Urothelium cell line (cell line): ENCODE measurements at places on chromosomes 7 and 10.

- no peak for DNase-seq
Observed at GRCh38 chr10:1563028-1563427, 174.3 kb downstream of the ADARB2 start.

GRCh38 chr7:149296368-149296767 lies 34.4 kb downstream of the ZNF783 start:
- no peak for DNase-seq

- DNase-seq, result no peak
Observed at GRCh38 chr10:1255600-1256431, 199.6 kb downstream of the WDR37 start.

GRCh38 chr7:19762631-19763030 lies 10.8 kb downstream of the TMEM196 start:
- no peak for DNase-seq

GRCh38 chr10:106540645-106541044 lies 623.9 kb downstream of the SORCS1 start:
- no peak for DNase-seq

DNA sequence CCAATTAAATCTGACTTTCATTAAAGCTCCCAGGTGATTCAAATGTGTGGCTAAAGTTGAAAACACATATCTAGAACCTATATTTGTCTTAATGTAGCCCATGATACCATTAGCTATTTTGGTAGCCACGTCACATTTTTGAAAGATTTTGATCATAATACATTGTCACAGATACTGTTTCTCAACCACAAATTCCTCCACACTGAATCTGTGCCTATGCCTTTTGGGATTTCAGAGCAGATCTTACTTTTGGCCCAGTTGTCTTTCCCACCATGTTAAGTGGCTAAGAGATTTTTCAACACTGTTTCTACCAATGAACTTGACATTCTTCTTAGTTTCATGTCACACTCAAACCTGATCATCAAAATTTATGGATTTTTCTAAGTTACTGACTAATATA lies 47.4 kb downstream of the CH25H start:
- no peak for DNase-seq

- no peak for DNase-seq
Observed at GRCh38 chr10:93968540-93968945, 25.2 kb upstream of the PLCE1 start.

DNA sequence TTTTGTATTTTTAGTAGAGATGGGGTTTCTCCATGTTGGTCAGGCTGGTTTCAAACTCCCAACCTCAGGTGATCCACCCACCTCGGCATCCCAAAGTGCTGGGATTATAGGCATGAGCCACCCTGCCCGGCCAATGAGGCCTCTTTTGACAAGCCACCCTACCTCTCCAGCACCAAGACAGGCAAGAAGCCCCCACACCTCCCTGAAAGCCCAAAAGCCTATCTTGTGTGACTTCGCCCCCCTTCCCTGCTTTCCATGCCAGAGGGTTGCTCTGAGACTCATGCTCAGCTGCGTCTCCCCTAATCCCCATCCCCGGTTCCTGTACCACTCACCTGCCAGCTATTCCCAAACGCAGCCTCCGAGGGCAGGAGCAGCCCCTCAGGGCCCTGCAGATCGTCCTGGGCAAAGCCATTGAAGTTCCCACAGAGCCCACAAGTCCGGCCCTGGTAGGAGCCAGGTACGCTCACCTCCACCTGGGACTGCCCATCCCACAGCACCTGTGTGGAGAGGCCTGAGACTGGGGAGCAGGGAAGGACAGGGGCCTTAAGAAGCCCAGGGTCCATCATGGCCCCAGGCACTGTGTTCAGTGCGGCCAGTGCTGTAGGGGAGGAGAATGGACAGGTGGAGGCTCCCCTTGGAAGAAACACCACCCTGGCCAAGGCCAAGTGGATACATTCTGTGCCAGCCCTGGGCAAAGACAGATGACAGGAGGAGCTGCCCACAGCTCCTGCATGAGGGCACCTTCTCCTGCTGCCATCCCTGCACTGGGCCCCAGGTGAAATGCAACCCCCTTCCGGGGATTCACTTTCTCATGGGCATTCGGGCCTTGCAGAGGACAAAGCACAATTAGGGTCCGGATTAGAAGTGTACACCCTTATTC lies 15.8 kb downstream of the ATP6V1F start:
- DNase-seq, result no peak

DNA sequence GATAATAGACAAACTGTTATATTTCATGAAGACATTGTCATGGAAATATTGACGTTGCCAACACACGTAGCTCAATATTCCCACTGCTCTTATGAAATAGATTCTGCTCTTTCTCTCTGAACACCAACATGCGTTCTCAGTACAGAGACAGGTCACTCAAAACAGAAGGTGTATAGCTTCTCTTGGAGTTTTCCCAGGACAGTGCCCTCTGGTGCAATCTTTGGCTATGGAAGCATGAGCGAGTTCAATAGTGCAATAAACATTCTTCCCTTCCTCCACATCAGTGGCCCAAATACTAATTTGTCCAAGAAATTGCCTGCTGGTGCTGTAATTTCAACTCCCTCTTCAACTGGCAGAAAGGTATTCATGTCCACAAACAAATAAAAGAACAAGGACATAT lies 145.3 kb downstream of the MAGI2 start:
- peak; percentile 13 for DNase-seq

GRCh38 chr7:26620352-26620751 lies 244.0 kb downstream of the SKAP2 start:
- DNase-seq, result peak; percentile 76

- no peak for DNase-seq
Observed at GRCh38 chr7:156725073-156725472, 84.5 kb downstream of the RNF32 start.

DNA sequence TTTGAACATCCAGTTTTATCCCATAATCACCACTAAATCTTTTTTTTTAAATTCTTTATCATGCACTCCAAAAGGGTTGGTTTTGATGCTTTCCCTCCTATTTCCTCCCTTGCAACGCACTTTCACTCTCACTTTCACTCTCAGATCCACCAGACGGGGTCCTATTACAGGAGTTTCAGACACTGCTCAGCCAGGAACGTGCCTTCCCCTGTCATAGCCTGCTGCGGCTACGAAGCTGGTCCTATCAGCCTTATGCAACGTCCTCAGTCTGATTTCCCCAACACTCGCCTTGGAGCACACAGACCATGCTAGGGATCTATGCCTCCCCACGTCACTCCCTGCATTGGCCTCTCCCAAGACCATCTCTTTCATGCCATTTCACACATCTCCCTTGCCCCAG lies 23.4 kb downstream of the ZPBP start:
- peak; percentile 54 for DNase-seq

GRCh38 chr10:97154781-97155180 lies 31.0 kb downstream of the SLIT1 start:
- DNase-seq, result no peak

DNA sequence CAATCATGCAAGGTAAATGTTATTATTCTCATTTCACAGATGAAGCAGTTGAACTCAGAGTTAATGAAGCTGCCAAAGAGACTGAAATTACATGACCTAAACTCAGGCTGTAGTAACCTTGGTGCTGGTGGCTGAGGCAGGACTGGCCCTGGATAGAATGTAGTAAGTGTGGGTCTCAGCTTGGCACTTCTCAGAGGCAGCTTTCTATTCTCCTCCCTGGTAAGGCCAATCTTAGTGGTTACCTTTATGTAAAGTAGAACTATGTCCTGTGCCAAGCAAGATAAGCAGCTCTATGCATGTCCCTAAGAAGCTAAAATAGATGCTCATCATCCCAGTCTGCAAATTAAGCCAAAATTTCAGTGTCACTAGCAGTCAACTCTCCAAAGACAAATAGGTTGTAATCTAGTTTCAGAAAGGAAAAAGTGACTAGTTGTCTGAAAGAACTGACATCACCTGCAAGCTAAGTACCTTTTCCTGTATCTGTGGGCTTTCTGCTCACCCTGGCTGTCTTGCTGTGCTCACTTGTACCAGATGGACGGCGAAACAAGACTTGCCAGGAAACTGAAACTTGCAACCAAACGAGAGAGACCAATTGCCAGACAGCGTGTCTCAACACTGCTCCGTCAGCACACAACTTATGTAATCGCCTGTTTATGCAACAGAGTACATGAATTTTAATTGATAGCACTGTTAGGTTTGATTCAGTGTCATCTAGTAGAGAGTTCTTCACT lies 43.7 kb downstream of the CH25H start:
- no peak for DNase-seq

GRCh38 chr7:21915140-21915539 lies 30.6 kb downstream of the CDCA7L start:
- no peak for DNase-seq

GRCh38 chr7:17120756-17121155 lies 177.7 kb upstream of the AHR start:
- no peak for DNase-seq

DNA sequence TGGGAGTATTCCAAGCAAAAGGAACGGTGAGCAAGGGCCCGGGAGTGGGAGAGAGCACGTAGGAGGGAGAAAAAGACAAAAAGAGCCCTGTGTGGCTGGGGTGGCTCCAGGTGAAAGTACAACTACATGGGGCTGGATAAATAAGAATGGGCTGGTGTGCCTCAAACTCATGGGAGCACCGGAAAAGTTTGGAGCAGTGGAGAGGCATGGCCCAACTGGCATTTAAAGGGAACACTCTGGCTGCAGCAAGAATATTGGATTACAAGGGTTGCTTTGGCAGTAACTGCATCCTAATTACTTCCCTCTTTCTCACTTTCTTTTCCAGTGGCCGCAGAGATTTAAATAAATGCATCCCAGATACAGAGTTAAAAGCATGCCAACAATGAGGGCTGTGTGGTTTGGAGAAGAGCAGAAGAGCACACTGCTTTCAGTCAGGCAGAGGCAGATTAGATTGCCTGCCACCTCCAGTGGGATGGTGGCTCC lies 39.1 kb upstream of the HERPUD2 start:
- no peak for DNase-seq

DNA sequence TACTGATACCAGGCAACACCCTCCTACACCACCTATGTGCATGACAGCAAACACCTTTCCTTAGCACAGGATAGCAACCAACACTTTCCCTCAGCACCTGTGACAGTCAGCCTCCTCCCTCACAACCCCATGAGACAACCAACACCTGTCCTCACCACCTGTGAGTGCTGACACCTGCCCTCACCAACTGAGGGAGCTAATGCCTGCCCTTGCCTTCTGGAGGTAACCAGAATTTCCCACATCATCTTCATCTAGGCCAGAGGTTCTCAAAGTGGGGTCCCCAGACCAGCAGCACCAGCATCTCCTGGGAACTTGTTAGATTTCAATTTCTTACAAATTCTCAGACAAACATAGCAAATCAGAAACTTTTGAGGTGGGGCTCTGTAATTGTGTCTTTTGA lies 112.5 kb downstream of the GRID1 start:
- no peak for DNase-seq
